ENCODE measurements at places on chromosomes 13 and 19.

DNA sequence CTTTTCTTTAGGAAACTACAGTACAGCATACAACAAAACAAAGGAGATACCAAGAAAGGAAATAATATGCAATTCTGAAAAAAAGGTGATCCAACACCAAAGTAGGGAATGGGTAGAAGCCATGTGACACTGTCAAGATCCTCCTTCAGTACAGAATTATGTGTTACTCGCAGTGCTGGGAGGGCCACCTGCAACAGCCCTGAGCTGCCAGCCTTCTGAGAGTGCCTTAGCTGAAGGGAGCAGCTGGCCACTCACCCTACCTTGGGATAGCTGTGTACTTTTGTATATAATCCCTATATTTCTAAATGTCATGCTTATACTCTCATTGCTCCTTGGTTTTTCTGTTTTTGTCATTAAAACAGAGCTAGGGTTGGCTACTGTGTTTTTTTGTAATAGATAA is 1518.2 kb upstream of the PCDH20 start:
- H3K36me3 ChIP-seq, result no peaks in the 10 kb centered on the region
- DNase-seq, result no peak
- peaks cover 2% of the 10 kb centered on the region for H3K27me3 ChIP-seq
- no peak overlapping the region for H3K27ac ChIP-seq

GRCh38 chr19:18589380-18590272 is 1.0 kb downstream of the REX1BD start:
- H3K4me3 ChIP-seq, result peak overlapping the region; percentile 85
- no peaks in the 10 kb centered on the region for H3K36me3 ChIP-seq
- H3K27ac ChIP-seq, result peak overlapping the region; percentile 96
- peaks cover 37% of the 10 kb centered on the region for H3K4me1 ChIP-seq

DNA sequence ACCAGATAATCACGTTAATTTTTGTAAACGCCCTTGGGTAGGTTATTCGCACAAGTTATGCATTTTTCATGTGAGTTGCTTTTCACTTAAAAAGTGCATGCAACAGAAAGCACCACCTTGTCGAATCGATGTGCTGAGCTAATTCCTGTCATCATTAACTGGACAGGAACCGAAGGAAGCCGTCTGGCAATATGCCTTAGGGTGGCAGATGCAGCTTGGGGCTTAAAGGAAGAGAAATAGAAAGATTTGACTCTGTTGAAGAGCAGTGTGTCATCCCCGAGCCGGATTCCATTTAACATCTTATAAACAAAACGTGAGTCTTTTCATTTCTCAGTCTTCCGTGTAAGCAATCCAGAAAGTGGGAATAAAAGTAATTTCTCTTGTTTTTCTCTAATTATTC is 70.0 kb downstream of the ATP11A start:
- peaks cover 6% of the 10 kb centered on the region for H3K27me3 ChIP-seq
- no peak overlapping the region for H3K4me3 ChIP-seq
- H3K4me1 ChIP-seq, result peaks cover 59% of the 10 kb centered on the region
- no peak overlapping the region for H3K27ac ChIP-seq

- H3K36me3 ChIP-seq, result no peaks in the 10 kb centered on the region
- H3K4me3 ChIP-seq, result no peak overlapping the region
- peaks cover 25% of the 10 kb centered on the region for H3K4me1 ChIP-seq
- no peak overlapping the region for H3K27ac ChIP-seq
- H3K27me3 ChIP-seq, result peaks cover 83% of the 10 kb centered on the region
- no peak for DNase-seq
These were observed 2.6 kb downstream of the POU2F2 start for GRCh38 chr19:42129399-42130253.

DNA sequence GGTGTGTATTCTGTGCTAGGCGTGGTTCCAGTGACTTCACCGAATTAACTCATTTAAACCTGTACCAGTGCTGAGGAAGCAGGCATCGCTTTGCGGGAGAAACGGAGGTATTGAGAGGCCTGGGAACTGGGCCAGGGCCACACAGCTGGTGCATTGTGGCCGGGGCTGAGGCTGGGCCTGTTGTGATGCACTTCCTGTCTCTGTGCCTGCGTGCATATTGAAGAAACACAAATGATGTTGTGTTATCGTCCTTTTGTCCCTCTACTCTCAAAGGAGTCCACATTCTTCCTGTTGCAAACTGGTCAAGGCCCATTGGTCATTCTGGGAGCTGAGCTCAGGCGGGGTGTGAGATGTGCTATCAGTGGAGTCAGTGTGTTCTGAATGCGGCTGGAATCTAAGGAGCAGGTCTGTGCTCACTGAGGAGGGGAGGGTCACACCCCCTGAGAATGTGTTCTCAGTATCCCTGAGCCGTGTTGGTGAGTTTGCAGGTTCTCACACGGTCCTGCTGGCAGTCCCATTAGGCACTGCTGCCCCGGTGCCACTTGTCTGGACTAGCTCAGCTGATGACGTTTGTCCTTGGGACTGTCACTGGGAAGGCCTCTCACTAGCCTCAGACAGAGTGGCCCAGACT is 62.1 kb downstream of the ARHGEF7 start:
- peaks cover 43% of the 10 kb centered on the region for H3K36me3 ChIP-seq
- peak overlapping the region; percentile 88 for H3K27ac ChIP-seq
- H3K4me1 ChIP-seq, result peaks cover 59% of the 10 kb centered on the region
- no peak overlapping the region for H3K4me3 ChIP-seq

DNA sequence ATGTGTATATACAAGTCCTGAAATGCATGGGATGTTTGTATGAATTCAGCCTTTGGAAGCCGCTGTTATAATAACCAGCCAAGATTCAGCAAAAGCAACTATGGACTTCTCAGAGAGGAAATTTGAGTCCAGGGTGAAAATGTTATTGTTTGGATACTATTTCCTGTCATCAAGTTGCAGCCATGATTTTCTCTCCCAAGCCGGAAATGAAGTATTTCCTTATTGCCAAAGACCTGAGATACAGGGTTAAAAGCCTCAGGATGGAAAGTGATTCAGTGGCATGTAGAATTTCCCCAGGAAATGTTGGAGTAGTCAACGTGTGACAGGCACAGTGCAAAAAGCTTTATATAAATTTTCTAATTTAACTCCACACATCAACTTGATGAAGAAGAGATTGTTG is 133.9 kb downstream of the IRS2 start:
- H3K27me3 ChIP-seq, result peaks cover 9% of the 10 kb centered on the region
- DNase-seq, result no peak
- peak overlapping the region; percentile 39 for H3K27ac ChIP-seq
- no peaks in the 10 kb centered on the region for H3K36me3 ChIP-seq
- H3K4me1 ChIP-seq, result peaks cover 28% of the 10 kb centered on the region
- no peak overlapping the region for H3K4me3 ChIP-seq

GRCh38 chr13:40143106-40143505 is 487.6 kb downstream of the COG6 start:
- H3K4me3 ChIP-seq, result no peak overlapping the region
- H3K27ac ChIP-seq, result no peak overlapping the region
- H3K36me3 ChIP-seq, result no peaks in the 10 kb centered on the region
- no peaks in the 10 kb centered on the region for H3K27me3 ChIP-seq

GRCh38 chr13:96795670-96796069 is 198.6 kb downstream of the OXGR1 start:
- no peak for DNase-seq
- H3K36me3 ChIP-seq, result no peaks in the 10 kb centered on the region
- peaks cover 10% of the 10 kb centered on the region for H3K27me3 ChIP-seq
- H3K27ac ChIP-seq, result no peak overlapping the region
- no peak overlapping the region for H3K4me3 ChIP-seq

DNA sequence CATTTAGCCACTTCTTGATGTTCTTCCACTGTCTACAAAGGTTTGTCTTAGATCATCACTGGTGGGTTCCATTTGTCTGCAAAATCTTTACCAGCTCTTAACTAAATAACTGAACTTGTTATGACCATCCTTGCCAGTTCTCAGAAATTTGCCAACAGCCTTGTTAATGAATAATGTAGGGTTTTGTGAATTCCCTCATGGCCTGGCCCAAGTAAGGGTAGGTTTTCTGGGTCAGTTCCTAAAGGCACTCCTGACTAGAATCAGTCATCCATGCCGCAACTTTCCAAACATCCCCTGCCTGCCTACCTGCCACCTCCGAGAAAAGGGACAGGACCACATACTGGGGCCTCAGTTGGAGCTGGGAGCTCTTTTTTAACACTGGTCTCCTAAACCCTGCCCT is 4.0 kb downstream of the COL4A1 start:
- H3K36me3 ChIP-seq, result peaks cover 12% of the 10 kb centered on the region
- no peak for DNase-seq
- H3K4me3 ChIP-seq, result no peak overlapping the region
- H3K27ac ChIP-seq, result no peak overlapping the region

DNA sequence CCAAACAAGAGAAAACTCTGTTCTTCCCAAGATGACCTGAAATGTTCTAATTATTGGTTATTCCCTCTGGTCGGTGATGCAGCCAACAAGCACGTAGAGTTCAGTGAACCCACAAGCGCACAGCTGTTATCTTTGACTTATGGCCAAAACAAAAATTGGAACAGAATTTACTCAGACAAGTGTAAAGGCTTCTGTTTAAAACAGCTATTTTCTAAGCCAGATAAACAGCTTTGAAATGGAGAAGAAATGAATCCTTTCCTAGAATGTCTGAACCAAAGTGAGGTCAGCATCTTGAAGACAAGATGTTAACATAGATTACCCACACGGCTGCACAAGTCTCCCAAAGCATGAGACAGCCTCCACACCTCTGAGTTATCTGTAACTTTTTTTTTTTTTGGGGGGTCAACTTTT is 669.2 kb downstream of the DIAPH3 start:
- H3K4me3 ChIP-seq, result no peak overlapping the region
- no peak overlapping the region for H3K27ac ChIP-seq
- no peaks in the 10 kb centered on the region for H3K36me3 ChIP-seq
- H3K27me3 ChIP-seq, result peaks cover 7% of the 10 kb centered on the region
- peaks cover 32% of the 10 kb centered on the region for H3K4me1 ChIP-seq

- no peak for DNase-seq
- H3K36me3 ChIP-seq, result peaks cover 8% of the 10 kb centered on the region
- no peak overlapping the region for H3K27ac ChIP-seq
- H3K4me3 ChIP-seq, result no peak overlapping the region
These were observed 14.4 kb upstream of the RUBCNL start for GRCh38 chr13:46401432-46401831.

DNA sequence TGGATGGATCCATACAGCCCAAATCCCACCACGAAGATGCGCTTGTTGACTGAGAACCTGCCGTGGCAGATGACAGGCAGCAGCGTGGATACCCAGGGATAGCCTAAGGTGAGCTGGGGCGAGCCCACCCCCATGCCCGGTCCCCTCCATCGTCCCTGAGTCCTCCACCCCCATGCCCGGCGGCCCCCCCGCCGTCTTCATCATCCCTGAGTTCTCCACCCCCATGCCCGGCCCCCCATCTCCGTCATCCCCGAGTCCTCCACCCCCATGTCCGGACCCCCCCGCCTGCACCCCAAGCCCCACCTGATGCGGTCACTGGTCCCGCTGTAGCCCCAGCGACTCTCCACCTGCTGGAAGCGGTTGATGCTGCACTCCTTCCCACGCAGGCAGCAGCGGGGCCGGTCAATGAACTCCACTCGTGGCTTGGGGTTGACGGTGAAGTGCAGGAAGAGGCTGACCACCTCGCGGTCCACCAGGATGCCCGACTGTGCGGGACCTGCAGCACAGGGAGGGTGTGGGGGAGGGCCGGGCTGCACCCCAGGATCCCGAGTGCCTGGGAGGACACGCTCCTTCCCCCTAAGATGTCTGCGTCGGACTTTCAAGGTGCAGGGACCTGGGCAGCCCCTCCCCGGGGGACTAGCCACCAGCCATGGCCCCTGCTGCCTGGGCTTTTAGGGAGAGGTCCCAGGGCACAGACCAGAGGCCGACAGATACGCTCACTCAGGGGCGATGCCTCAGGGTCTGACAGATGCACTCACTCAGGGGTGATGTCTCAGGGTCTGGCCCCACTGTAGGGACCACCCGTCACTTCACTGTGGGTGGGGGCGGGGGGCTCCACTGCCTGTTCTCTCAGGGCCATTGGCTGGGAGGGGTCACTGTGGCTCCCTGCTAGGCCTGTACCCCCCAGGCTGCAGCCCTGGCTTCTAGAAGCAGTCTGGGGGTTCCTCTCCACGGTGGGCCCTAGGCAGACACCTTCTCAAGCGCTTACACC is 28.0 kb downstream of the BTBD2 start:
- H3K27me3 ChIP-seq, result no peaks in the 10 kb centered on the region
- DNase-seq, result no peak
- no peak overlapping the region for H3K4me3 ChIP-seq
- no peaks in the 10 kb centered on the region for H3K4me1 ChIP-seq

DNA sequence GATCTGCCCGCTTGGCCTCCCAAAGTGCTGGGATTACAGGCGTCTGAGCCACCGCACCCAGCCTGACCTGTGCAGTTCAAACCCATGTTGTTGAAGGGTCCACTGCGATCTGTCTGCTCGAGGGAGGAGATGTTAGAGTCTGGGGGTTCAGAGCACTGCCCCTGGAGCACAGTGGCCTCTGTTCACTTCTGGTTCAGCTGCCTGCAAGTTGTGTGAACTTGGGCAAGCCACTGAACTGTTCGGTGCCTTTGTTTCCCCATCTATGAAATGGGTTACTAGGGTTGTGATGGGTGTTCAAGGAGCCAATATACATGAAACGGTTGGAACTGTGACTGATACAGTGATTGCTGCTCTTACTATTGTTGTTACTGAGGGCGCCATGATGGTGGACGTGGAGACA is 1.7 kb downstream of the PLIN5 start:
- H3K4me3 ChIP-seq, result no peak overlapping the region
- peaks cover 46% of the 10 kb centered on the region for H3K27me3 ChIP-seq
- no peak overlapping the region for H3K27ac ChIP-seq
- no peaks in the 10 kb centered on the region for H3K36me3 ChIP-seq
- peaks cover 28% of the 10 kb centered on the region for H3K4me1 ChIP-seq

- peaks cover 30% of the 10 kb centered on the region for H3K4me1 ChIP-seq
- H3K4me3 ChIP-seq, result no peak overlapping the region
- H3K27me3 ChIP-seq, result peaks cover 9% of the 10 kb centered on the region
- no peaks in the 10 kb centered on the region for H3K36me3 ChIP-seq
- no peak for DNase-seq
These were observed 16.2 kb upstream of the DOCK9 start for GRCh38 chr13:98994080-98994479.

- peaks cover 65% of the 10 kb centered on the region for H3K4me1 ChIP-seq
- peaks cover 5% of the 10 kb centered on the region for H3K27me3 ChIP-seq
- peak overlapping the region; percentile 43 for H3K4me3 ChIP-seq
- DNase-seq, result peak; percentile 67
These were observed 9.8 kb upstream of the LIN7B start for GRCh38 chr19:49104229-49104864.

- H3K27ac ChIP-seq, result no peak overlapping the region
- no peaks in the 10 kb centered on the region for H3K36me3 ChIP-seq
- H3K4me1 ChIP-seq, result no peaks in the 10 kb centered on the region
- no peak overlapping the region for H3K4me3 ChIP-seq
These were observed 10.6 kb upstream of the RETN start for GRCh38 chr19:7658219-7658686.

GRCh38 chr13:68551701-68552522 is 1321.8 kb upstream of the PCDH9 start:
- no peak overlapping the region for H3K4me3 ChIP-seq
- H3K36me3 ChIP-seq, result no peaks in the 10 kb centered on the region
- no peaks in the 10 kb centered on the region for H3K27me3 ChIP-seq
- no peak overlapping the region for H3K27ac ChIP-seq
- H3K4me1 ChIP-seq, result no peaks in the 10 kb centered on the region

DNA sequence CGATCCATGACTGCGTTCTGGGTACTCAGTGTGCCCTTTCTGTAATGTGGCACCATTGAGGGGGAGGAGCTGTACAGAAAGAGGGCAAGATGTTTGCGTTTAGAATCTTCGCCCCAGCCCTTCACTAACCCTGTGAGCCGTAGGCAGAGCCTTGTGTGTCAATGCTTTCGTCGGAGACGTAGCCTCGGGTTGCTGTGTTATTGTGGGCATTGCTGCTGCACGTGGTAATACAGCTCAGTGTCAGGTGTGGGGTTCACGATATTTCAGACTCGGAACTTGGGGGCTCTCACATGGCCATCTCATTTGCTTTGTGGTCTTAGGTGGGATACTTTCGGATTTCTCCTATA is 6.1 kb downstream of the RPS9 start:
- H3K27me3 ChIP-seq, result peaks cover 7% of the 10 kb centered on the region
- H3K36me3 ChIP-seq, result peaks cover 81% of the 10 kb centered on the region
- no peak overlapping the region for H3K4me3 ChIP-seq
- peak overlapping the region; percentile 51 for H3K27ac ChIP-seq
- peaks cover 94% of the 10 kb centered on the region for H3K4me1 ChIP-seq
